ENCODE measurements at places on chromosomes 6 and 20.

DNA sequence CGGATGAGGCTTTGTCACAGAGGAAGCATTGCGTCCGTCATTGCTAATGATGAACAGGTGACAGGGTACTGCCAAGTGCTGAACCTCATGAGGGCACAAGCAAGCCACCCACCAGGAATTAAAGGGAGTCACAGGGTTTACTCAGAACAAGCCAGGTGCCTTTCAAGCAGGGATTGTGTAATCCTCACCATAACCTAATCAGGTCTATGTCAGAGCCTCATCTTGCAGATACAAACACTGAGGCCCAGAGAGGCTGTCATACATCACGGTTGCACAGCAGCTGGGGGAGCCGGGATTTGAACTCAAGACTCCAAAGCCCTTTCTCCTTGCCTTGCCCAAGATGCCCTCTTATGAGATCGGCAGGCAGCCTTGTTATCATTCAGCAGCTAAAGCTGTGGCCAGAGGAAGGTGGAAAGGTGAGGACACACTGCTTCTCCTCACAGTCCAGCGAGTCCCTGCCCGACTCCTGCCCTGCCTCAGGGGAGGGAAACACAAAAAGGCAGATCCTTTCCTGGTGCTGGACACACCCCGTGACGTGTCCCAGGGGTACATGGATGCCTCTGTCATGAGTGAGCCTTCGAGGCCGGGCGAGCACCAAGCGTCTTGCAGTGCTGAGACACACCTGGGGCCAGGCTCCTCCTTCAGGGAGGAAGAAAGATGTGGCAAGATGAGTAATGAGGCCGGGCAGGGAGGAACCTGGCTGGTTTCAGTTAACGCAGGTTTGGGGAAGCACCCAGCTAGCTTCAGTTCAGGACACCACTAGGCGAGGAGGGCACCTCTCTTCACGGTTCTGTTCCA lies 214.9 kb downstream of the LY86 start:
- no peak for DNase-seq

- no peak for DNase-seq
These were observed 158.0 kb upstream of the PMEPA1 start for GRCh38 chr20:57867807-57868206.

- no peak for DNase-seq
These were observed 191.1 kb upstream of the CCN2 start for GRCh38 chr6:132142308-132142707.

DNA sequence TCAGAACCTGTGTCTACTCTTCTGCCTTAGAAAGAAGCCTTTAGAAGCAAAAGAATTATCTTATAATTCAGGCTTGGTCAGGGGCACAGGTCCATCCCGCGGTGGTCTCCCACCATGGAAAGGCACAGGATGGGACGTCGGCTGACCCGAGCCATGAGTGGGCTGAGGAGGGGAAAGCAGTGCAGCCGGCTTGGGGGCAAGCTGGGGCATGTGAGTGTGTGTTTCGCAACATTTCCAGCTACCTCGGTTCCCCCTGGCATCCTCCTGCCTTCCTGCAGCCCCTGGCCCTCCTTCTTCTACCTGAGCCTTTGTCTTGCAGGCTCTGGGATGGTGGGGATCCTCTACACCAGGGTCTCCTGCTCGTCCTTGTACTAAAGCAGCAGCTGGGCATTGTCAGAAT lies 29.1 kb upstream of the FOXC1 start:
- no peak for DNase-seq

GRCh38 chr20:7924692-7925091 lies 15.6 kb downstream of the HAO1 start:
- DNase-seq: no peak

GRCh38 chr6:46136831-46137230 lies 7.0 kb downstream of the ENPP4 start:
- DNase-seq: no peak

DNA sequence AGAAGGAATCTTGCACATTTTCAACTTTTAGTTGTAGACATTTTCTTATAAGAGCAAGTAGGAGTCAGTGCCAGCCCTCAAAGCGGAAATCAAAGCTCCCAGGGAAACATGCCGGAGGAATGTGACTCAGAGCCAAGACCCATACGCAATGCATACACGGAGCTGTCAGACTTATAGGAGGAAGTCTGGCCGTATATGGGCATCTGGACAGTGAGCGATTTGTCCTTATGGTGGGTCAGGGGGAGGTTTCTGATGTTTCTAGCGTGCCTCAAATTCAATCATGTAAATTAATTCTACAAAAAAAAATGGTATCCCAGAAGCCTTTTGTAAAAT lies 3.6 kb upstream of the CCN2 start:
- DNase-seq: no peak

- DNase-seq: no peak
These were observed 27.9 kb upstream of the ZBP1 start for GRCh38 chr20:57647933-57648785.

GRCh38 chr20:50491926-50492634 lies 18.1 kb upstream of the PTPN1 start:
- no peak for DNase-seq

GRCh38 chr6:100447900-100448748 lies 16.6 kb downstream of the SIM1 start:
- DNase-seq: no peak

Data from effector memory CD8-positive, alpha-beta T cell (primary cell).